ENCODE measurements at places on chromosomes 5 and 9.

GRCh38 chr5:119840175-119840574 is 210.8 kb downstream of the FAM170A start:
- DNase-seq: no peak

- no peak for DNase-seq
Observed at GRCh38 chr5:103066326-103066725, 53.6 kb downstream of the GIN1 start.

GRCh38 chr5:179803651-179804554 is 2.8 kb downstream of the MGAT4B start:
- no peak for DNase-seq

GRCh38 chr5:65562731-65563701 is at the start of the genes CENPK and PPWD1:
Gene CENPK, minus strand, starts transcription at chr5:65563168. Its CDS starts 8,261 bp downstream, at chr5:65554907.
Gene PPWD1, plus strand, starts transcription at chr5:65563296. Its CDS starts 15 bp downstream, at chr5:65563311.
- DNase-seq: peak; percentile 80

GRCh38 chr9:136002881-136003280 is 41.7 kb upstream of the UBAC1 start:
- no peak for DNase-seq

DNA sequence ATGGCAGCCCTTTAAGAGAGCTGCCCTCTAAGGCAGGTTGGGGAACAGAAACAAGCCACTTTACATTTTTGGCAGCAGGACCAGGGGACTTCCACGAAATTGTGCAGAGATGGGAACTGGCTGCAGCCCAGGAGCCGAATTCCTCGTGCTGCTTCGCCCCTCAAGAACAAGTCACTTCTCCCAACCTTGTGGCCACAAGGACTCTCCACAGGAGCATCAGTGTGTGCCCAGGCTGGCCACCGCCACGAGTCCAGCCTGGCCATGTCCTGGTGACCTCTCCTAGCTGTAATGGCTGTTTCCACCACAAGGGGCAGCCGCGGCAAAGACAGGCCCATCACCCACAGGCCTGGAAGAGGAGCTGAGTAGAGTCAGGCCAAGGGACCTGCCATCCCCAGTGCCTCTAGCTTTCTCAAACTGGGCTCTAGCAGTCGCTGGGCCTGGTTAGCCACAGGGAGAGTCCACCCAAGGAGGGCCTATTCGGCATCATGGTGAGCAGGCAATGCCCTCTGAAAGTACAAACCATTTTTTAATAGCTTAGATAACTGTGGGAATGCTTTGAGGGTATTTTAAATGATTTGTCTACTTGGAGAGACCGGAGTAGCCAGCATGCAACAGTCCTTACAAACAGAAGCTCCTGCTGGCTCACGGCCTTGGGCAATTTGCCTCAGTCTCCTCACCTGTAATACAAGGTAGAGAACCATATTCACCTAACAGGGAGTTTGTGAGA is 129.0 kb downstream of the COL23A1 start:
- DNase-seq: peak; percentile 19

- DNase-seq: no peak
Observed at GRCh38 chr9:82538634-82539033, 524.3 kb downstream of the RASEF start.

- DNase-seq: no peak
Observed at GRCh38 chr5:60829490-60830266, 14.4 kb downstream of the ELOVL7 start.

- DNase-seq: no peak
Observed at GRCh38 chr9:101758304-101758930, 20.0 kb upstream of the GRIN3A start.

DNA sequence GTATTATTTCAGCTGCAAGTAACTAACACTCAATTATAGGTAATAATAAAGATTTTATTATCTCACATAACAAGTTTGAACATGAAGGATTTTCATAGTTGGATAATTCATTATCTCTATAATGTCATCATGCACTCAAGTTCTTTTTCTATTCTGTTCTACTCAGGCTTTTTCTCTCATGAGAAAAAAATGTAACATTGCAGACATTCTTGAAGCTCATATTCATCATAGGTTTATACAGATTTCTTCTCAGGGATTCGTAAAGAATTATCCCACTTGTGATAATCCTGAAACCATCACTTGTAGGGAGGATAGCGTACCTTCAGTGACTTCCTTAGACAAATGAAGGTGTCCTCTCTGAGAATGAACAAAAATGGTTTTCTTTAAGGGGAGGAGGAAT is 150.3 kb downstream of the XRCC4 start:
- no peak for DNase-seq

DNA sequence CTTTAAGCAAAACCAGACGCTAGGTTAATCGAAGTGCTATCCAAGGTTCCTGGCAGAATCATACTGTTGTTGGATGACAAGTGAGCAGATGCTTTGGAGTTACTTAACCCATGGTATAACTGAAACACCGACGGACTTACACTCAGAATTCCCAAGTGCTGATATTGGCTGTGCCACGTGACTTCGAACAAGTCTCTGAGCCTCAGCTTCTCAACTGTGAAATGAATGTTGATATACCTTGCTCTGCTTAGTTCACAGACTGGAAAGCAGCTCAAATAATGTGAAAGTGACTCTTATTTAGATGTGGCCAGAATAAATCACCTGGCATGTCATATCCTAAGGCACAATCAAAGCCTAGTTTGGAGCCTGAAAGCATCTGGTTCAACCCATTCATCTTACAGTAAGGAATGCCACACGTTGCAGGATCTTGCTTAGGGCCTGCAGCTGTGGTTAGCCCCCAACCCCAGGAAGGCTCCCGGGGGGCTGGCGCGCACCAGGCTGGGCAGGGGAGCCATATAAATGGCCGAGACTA is 759 bp downstream of the GEMIN5 start:
- no peak for DNase-seq

GRCh38 chr9:82584349-82584863 is 478.5 kb downstream of the RASEF start:
- DNase-seq: no peak

DNA sequence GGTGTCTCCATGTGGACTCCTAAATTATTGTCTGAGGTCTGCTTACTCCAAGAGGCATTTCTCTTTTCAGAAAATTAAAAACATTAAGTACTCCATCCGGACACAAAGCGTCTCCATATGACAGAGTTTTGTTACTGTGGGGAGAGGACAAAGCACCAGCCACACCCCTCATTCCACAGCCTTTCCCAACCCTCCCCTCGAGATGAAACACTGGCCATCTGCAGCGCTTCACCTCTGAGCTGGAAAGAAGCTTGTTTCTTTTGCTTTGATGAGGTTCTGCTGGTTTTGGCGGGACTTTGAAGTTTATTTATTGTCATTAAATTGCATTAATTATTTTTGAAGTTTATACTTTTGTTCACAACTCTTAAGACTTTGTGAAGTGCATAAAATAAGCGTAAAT is 27.6 kb upstream of the NKD2 start:
- DNase-seq: no peak

- DNase-seq: no peak
Observed at GRCh38 chr9:4317681-4318080, 17.8 kb upstream of the GLIS3 start.

DNA sequence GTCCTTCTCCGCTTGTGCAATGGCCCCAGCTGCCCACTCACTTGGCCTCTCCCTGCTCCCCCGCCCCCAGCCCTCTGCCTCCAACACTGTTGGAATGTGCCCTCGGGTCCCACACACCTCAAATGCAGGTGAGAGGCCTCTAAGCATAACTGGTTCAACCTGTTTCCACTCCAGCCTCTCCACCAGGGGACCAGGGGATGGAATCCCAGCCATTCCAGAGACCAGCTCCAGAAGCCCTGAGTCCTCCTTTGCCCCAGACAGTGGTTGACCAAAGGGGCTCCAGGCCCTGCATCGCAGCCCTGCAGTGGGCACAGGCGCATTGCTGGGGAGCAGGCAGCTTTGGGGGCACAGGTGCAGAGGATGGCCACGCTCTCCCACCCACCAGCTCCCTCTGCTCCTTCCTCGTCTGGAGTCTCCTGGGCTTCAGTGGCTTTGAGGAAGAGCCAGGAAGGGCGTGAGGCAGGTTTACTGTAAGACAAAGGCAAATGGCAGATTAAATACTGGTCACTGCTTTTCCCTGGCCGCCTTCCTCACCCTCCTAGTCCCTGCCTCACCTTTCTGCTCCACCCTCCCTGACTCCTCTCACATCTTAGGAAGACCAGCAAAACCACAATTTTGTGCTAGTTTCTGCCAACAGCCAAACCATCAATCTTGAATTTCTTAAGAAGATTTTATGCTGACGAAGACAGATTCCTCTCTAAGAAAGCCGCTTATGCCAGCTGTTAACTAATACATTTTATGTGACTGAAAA is 29.1 kb upstream of the IRX2 start:
- DNase-seq: no peak

DNA sequence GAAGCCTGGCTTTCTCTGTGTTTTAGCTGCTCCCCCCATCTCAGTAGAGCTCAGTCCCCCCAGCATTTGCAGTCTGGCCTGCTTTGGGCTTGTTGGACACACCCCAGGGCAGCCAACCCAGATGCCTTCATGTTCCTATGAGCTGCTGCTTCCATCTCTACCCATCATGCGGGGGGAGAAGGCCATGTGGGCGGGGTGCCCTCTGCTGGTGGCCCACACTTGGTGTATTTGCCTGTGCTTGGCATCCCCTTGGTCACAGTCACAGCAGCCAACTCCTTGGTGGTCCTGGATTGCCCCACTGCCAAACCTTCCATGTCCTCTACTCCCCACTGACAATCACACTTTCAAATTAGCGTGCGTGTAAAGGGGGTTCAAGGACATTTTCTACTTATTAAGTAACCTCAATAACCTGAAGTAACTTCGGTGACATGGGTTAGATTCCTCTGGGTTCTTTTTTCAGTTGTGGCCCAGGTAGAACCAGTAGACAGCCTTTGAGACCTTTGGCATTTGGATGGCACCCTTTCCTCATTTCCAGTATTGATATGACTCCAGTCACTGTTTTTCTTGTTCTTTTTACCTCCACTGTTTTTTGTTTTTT is 42.8 kb downstream of the SNX30 start:
- peak; percentile 52 for DNase-seq

DNA sequence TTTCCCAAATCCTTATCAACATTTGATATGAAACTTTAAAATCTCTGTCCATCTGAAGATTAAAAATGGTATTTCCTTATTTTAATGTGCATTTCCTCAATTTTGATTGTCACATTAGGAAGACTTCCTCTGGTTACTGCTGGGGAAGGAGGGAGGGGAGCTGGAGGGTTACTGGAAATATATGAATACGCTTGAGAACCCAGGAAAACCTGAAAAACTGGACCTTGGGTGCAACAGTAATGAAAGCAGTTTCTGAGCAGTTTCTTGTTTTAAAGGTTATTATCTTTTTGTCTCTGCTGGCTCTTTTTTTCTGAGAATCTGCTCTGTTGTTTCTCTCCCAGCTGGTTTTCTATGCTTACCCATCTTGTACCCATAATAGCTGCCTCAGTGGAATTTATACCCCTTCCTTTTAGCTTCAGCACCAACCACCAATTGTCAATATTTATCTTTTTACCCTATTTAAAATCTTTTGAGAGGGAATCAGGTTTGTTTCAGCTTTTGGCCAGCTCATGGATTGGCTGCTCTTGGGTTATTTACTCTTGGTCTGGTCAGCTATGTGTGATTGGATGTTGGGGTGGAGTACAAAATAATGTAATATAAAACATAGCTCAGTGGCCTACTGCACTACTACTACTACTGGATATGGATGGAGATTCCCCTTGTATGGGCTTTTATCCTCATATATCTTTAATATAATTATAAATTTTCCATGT is 67.4 kb downstream of the UNC13B start:
- DNase-seq: no peak

GRCh38 chr5:67233075-67233474 is 36.5 kb upstream of the CD180 start:
- no peak for DNase-seq

- DNase-seq: no peak
Observed at GRCh38 chr9:38423273-38423972, 831 bp downstream of the IGFBPL1 start.

- no peak for DNase-seq
Observed at GRCh38 chr5:32317041-32317440, 4.3 kb upstream of the MTMR12 start.

DNA sequence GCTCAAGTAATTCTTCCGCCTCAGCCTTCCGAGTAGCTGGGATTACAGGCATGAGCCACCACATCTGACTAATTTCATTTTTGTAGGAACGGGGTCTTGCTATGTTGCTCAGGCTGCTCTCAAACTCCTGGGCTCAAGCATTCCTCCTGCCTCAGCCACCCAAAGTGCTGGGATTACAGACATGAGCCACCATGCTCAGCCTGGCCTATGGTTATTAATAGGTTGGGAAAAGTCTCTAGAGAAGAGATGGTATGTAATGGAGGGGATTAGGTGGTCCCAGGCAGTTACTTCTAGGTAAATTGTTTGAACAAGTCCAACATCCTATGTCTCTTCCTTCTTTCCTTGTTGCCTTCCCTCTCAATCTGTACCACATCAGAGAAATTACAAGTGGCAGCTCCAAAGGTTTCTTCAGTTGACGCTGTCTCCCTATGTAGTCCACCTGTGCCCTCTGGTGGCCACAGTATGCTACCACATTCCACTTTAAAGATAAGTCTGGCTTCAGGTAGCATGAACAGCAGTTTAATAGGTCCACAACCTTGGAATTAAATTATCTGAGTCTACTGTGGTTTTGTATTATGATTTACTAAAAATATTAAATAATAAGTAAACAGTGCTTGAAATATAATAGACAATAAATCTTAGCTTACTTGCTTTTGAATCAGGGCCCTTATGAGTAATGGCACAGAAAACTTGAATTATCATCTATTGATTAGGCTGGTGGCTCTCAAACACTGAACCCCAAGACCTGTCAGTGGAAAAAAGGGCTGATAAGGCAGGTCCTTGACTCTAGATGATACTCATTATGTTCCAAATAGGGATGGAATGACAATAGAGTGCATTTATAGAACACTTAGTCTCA is 9.7 kb downstream of the TIGD6 start:
- DNase-seq: peak; percentile 67

GRCh38 chr5:178651046-178651810 is 24.4 kb upstream of the CLK4 start:
- no peak for DNase-seq

DNA sequence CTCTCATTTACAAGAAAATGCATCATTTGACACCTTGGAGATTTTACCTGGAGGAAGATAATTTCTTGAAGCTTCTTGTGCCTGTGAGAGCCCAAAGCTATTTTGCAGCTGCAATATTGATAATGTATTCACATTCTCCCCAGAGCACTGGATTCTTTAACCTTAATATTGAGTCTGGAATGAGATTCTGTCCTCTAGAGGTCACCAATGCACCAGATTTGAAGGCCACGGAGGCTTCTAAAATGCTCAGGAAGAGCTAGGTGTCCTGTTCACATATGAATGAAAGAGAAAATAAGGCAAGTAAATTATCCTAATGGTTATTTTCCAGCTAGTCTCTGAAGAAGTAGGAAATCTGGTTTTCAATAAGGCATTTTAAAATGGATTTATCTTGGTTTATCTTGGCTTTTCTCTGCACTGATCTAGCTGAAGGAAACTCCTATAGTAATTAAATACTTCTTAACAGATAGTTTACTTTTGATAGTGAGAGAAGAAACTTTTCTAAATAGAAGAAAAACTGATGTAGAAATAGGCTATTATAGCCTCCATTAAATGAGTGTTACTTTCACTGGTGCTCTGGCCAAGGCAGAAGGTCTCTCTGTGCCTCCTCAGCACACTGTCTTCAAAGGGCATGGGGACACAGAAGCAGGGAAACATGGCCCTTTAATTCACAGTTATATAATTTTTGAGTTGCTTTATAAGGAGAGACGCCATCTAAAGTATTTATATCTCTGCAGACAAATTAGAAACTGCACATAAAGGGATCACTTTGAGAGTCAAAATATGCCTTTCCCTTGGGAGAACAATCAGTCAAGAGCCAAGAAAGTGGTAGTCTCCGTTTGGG is 297.0 kb upstream of the ACTBL2 start:
- DNase-seq: peak; percentile 68

GRCh38 chr5:127320032-127320965 is 29.7 kb downstream of the MEGF10 start:
- peak; percentile 69 for DNase-seq
